M059J (cell line): ENCODE measurements at places on chromosomes 7 and 10. TPM values are rescaled to one million over a fixed set of nuclear protein-coding genes. Genes with fewer than 3 reads are reported as not detected.

- no peak for DNase-seq
Measured at GRCh38 chr7:54330216-54330800, 211.9 kb upstream of the VSTM2A start.

- DNase-seq = peak; percentile 56
Measured at GRCh38 chr7:91852263-91852741, 28.2 kb downstream of the MTERF1 start.

The SLC26A4 gene
- 0.84 and 1.6 TPM in 2 replicates for total RNA-seq

The ABCB1 gene
- 5.3 and 5.6 TPM in 2 replicates for total RNA-seq

The LIPK gene
- total RNA-seq = not detected in 2 replicates

- no peak for DNase-seq
Measured at GRCh38 chr7:88480896-88481295, 174.2 kb upstream of the STEAP4 start.

The PRKCQ gene
- total RNA-seq = 0.10 TPM in 1 of 2 replicates, not detected in the other

DNA sequence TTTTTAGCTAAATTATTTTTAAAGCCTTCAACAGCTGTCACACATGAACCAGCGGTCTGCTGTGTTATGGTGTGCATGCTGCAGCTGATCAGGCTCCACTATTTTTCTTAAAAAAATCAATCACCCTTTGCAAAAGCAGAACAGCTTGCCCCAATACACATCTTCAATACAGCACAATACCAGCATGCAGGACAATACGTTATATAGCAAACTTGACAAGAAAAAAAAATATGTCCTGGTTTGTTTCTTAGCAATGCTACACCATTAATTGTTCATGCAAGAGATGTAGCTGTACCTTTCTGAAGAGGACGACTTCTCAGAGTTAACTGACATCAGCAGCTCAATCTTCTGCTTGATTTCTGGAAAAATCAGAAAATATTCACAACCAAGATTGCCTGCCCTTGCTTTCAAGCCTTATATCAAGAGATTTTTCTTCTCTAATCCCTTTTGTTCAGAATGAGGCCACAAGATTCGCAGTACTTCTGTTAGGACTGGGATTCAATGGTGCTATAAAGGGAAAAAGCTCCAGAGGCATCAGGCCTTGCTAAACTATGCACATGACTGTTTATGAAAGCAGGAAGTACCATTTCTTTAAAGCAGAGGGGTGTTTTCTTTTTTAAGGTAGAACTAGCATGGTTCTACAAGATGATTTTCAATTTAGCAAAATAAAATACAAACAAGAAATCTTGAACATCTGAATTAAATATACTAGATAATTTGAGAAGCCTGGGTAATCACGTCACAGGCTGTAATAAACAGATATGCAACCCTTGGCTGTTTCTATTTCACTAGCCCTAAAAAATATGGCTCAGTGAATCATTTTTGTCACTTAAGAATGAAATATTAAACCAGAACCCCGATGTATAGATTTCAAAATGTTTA is 120.0 kb downstream of the SRPK2 start:
- peak; percentile 60 for DNase-seq

GRCh38 chr7:123979876-123980275 is 53.0 kb downstream of the TMEM229A start:
- peak; percentile 19 for DNase-seq

DNA sequence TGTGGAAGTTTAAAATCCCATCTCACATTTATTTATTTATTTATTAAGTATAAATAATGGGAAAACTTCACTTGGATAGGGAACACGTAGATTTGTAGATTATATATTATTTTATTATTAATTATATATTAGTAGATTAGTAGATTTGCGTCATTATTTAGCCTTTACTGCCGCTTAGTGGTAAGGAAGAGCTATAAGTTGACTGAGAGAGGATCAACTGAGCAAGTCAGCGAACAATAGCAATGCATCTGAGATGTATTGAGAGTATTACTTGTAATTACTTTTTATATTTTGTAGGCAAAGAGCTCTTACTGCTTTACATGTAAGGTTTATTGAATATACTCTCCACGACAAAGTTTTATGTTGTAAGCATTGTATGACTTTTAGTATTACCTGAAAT is 244.5 kb upstream of the ANKRD30A start:
- DNase-seq = peak; percentile 22

The DKK1 gene
- 355 and 363 TPM in 2 replicates for total RNA-seq

DNA sequence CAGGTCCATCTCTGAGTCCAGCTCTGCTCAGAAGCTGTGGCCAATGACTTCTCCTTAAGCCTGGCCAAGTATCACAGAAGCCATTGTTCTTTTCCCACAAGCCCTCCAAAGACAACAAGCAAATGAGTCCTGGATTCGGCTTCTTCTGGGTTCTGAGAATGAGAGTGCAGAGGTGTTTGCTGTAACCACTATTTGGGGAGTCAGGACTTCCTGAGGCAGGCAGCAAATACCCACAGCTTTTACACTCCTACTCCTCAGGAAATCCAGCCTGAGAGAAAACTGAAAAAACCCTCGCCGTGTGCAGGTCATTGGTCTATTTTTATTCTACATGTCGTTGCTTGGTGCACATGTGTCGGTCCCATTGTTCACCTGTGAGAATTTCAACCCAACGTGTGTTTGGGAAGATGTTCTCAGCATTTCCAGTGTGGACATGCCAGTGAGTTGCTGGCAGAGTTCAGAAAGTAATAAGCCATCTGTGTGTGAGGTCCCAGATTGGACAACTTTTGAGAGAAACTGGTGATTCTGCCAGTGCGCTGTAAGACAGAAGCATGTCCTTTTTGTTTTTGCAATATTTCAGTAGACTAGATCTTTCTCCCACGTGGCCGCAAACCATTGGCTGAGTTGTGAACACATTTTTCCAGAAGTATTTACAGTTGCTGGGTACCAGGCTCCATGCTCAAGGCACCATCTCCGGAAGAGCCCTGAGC is 121.6 kb upstream of the LYZL2 start:
- no peak for DNase-seq

The SLC29A3 gene
- total RNA-seq = 1.2 and 2.7 TPM in 2 replicates

GRCh38 chr10:86391986-86392722 is 25.6 kb upstream of the GRID1 start:
- no peak for DNase-seq

DNA sequence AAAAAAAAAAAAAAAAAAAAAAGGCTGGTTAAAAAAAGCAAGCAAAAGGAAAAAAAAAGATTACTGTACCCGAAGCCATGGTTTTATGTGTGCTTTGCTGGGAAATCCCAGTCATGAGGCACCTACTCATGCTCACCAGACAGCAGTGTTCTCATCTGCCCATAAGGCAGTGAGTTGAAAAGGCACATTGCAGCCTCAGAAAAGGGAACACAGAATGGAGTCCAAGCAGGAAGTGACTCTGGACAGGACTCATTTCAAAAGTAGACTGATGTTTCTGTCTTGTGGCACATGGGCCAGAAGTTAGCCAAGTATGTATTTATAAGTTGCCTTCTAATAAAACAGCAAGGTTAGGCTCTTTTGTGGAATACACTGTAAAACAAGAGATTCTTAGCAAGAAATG is 40.2 kb downstream of the PDSS1 start:
- DNase-seq = no peak

The YKT6 gene
- total RNA-seq = 106 and 128 TPM in 2 replicates

The GRM8 gene
- 0.27 TPM in 1 of 2 replicates, not detected in the other for total RNA-seq

GRCh38 chr7:151425670-151426440 is 14.1 kb downstream of the CRYGN start:
- DNase-seq = peak; percentile 86

DNA sequence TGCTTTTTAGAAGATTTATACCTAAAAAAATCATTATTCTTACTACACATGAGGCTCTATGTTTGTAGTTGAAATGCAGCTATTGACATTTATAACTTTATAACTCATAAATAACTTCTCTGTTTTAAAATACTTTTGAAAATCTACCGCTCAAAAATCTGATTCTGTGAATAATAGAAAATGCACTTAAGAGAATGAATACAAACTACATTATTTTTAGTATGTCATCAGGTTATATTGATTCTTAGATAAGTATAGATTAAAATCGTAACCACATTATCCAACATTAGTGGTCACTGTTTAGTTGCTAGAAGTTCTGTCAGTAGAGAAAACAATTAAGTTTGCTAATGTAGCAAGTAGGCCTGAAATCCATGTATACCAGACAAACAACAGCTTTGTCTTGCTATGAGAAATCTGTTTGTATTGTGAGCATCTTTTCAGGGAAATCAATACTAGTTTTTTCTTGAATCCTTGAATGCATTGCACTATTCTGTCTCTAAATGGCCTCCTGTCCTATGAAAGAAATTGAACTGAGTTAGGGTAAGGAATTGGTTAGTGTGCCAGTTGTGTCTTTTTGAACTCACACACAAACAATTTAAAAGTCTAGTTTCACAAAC is 116.5 kb upstream of the HDAC9 start:
- DNase-seq = no peak

GRCh38 chr10:6721964-6722615 is 142.0 kb upstream of the PRKCQ start:
- DNase-seq = peak; percentile 93

GRCh38 chr10:87546210-87546609 is 41.5 kb downstream of the MINPP1 start:
- peak; percentile 65 for DNase-seq

The HOXA1 gene
- 8.2 and 9.1 TPM in 2 replicates for total RNA-seq

- peak; percentile 5 for DNase-seq
Measured at GRCh38 chr10:97921581-97922021, 72.0 kb downstream of the GOLGA7B start.

GRCh38 chr10:79381804-79382221 is 34.5 kb downstream of the PPIF start:
- peak; percentile 92 for DNase-seq

DNA sequence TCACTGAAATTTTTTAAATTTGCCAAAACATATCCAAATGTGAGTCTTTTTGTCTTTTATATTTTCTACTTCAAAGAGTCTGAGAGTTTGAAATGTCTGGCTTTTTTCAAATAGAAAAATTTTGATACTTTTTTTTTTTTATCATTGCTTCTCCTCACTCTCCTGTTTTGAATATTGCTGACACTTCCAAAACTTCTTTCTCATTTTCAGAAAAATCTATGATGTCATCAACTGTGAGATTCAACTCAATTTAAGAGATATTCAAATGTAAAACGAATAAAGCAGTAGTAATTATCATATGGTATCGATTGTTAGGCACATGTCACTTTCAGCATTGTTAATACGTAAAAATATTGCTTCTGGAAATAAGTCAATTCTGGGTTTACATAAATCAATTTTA is 505.8 kb upstream of the STEAP1 start:
- DNase-seq = no peak

The LBX1 gene
- not detected in 2 replicates for total RNA-seq

DNA sequence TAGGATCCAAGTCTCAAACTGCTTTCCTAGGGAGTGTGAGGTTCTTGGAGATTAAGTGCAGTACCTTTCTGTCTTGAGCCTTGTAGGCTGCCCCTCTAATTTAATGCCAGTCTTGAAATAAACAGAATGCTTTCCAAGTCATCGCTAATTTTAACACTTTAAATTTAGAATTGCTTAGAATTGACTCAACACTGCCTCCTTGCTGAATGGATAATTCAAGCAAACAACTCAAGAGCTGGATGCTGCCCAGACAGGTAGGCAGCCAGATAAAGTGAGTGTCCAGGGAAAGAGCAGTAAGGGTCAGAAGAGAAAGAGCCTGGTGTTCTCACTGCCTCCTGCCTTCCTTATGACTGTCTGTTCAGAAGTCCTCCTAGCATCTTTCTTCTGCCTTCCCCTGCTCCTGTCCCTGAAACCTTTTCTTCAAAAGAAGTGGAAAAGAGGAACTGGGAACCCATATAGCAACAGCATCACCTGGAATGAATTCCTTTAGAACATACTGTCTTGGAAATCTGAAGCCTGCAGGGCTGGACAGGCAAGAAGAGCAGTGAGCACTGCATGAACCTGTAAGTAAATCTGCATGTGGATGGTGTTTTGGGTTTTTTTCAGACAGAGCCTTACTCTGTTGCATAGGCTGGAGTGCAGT is 3.1 kb upstream of the GOT1 start:
- peak; percentile 20 for DNase-seq

GRCh38 chr7:141027043-141027442 is 12.3 kb upstream of the MRPS33 start:
- DNase-seq = no peak

DNA sequence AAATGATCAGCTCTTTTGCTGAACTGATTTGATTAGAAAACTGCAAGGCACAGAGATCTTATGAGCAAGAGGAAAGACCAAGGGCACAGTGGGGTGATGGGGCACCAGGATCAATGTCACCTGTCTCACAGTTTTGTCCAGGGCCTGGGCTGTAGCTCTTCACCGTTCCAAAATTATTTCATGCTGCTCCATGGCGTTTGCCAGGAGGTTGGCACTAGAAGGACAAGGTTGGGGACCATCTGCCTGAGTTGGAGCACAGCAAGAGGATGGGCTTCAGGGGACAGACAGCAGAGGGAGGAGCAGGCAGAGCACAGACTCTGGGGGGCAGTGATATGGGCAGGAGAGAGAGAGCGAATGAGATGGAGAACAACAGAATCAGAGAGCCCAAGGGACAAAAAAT is 17.5 kb upstream of the FRA10AC1 start:
- DNase-seq = no peak
